ENCODE measurements at places on chromosomes 7 and 10.

- no peak for DNase-seq
Observed at GRCh38 chr10:22453320-22453719, 108.0 kb downstream of the SPAG6 start.

DNA sequence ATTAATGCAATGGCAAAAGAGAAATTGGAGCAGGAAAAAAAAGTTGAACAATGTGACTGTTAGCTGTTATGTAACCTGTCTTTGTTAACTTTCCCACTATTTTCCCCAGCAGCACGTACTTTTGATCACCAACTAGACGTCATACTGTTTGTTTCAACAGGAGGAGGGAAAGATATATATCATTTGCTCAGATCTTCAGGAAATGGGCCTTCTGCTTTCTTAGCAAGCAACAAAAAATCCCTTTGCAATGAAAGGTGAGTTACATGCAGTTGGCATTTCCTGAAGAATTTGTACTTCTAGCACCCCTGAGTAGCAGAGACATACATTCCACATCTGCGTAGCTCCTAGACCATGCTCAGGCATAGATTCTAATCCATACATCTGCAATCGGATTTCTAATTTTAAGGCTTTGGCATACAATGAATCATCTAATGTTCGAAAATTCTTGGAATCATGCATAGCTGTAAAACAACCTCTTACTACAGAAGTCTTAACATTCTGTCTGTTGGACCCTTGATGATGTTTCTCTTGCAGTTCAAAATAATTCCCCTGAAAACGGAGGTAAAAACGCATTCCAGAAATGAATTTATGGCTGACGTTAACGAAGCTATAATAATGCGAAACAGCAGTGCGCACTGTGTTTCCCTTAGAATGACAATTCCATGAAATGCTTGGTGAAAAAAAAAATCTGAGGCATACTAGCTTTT, 286.9 kb upstream of the MGMT start:
- no peak for DNase-seq

DNA sequence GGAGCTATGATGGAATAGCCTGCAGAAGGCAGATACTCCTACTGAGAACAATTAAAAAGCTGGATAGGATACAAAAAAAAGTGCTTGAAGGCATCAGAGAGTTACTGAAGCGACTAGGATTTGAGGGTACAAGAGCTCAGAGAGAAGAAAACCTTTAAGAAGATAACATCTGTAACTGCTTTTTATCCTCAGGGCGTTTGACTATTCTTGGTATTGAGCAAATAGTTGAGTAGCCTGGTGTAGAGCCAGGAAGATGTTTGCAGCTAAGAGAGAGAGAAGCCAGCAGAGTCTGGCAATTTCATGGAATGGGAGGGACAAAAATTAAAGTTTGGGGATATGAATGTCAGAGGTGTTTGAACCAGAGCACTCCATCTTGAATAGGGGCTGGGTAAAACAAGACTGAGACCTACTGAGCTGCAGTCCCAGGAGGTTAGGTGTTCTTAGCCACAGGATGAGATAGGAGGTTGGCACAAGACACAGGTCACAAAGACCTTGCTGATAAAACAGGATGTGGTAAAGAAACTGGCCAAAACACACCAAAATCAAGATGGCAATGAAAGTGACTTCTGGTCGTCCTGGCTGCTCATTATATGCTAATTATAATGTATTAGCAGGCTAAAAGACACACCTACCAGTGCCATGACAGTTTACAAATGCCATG, 428.8 kb downstream of the SH2D4B start:
- no peak for DNase-seq

DNA sequence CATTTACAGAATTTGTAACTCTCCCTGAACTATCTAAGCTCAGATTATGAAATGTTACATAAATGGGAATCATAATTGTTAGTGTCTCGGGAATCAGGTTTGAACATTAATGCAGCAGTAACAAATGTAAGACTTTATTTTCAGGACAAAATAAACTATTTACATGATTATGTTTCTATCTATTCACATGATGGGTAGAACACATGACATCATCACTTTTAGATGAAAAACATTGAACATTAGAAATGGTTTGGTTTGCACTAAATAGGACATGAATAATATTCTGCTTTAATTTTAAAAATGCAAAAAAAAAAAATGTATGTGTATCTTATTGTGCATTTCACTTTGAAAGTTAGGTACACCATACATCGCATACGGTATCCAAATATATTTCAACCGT, 745.5 kb upstream of the POT1 start:
- no peak for DNase-seq

GRCh38 chr7:112420236-112420861, 29.9 kb upstream of the IFRD1 start:
- no peak for DNase-seq

GRCh38 chr10:93437086-93437945, 44.8 kb downstream of the MYOF start:
- DNase-seq = no peak

- no peak for DNase-seq
Observed at GRCh38 chr10:9681655-9682054, 1336.0 kb upstream of the CELF2 start.

GRCh38 chr7:123797673-123798531, 47.1 kb upstream of the HYAL4 start:
- DNase-seq = no peak

GRCh38 chr7:47771336-47771989, 176.8 kb downstream of the PKD1L1 start:
- DNase-seq = no peak

DNA sequence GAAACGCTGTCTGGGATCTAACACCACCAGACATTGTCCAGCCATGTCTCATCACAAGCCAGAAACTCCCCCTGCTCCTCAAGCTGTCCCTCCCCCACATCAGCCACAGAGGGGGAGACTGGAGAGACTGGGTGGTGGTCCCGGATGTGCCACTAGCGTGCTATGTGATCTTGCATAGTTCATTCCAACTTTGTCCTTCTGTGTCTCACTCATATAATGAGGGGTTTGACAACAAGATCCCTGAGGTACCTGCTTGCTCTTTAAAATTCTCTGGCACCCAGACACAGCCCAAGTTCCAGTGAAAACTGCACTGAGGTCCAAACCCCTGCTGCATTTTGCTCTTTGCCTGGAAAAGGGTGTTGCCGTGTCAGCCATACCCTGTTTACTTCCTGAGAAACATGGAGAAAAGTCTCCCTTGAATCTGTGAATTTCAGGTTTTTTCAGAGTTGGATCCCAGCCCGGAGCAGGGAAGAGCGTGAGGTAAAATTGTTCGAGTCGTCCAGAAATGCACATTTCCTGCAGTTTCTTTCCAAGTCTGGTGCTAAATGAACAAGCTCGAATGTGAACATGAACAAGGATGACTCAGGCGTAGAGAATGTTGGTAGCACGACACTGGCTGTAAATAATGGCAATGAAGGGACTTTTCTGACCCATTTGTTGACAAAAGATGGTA, 156.6 kb downstream of the CCDC3 start:
- DNase-seq = no peak
